Psoas muscle (tissue), 8 donors: ENCODE measurements at places on chromosomes 1 and 21. TPM values are rescaled to one million over a fixed set of nuclear protein-coding genes. Genes with fewer than 3 reads are reported as not detected.

- DNase-seq = no peak
Observed at GRCh38 chr1:40530735-40531380, 579 bp upstream of the ZNF684 start.

- DNase-seq = no peak
Observed at GRCh38 chr1:77514921-77515776, 167.3 kb downstream of the ZZZ3 start.

GRCh38 chr1:170213596-170213995 lies 67.8 kb downstream of the NTMT2 start:
- peak; percentile 23 for DNase-seq

DNA sequence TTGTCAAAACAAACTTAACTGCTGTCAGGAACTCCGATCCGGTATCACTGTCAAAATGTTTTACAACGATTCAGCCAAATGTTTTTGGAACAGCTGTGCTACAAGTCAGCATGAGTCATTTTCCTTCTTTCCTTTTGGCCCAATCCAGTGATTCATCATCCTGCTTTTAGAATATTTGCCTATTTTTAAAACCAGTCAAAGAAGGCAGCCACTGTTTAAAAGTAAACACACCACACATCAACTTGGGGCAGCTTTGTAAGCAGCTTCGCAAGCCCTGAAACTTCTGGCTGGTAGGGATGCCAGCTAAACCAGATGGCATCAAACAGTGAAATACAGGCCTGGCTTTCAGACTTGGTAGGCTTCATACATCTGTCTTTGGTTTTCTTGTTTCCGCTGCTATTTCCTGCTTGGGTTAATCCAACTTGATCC lies 14.9 kb downstream of the MAP3K7CL start:
- DNase-seq = no peak

- no peak for DNase-seq
Observed at GRCh38 chr1:226520640-226521355, 27.8 kb upstream of the STUM start.

DNA sequence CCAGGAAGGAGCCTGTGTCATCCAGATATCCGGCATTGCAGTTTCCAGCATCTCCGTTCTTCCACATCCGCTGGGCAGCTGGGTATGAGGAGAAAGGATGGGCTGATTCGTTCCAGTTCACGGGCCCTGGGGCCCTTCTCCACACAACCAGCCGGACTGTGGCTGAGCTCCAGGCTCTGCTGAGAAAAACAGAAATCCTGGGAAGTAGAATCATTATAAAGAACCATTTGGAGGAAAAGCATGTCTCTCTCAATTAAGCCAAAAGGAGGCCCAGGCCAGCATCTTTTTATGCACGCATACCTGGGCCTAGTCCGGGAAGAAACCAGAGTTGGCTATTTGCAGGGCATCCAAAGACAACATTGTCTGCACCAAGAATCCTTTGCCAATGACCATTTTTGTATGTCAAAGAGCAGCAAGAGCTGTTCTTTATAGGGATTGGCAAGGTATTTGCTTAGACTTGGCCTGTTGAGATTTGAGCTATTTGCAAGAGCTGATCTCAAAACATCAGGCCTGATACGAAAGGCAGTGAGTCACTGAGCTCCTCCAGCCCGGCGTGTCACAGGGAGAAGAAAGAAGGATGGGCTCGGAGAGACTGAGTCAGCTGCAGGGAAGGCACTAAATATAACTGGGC lies 84.9 kb upstream of the ARHGEF16 start:
- peak; percentile 55 for DNase-seq

- DNase-seq = peak; percentile 49
Observed at GRCh38 chr1:227903061-227903521, 44.6 kb downstream of the WNT9A start.

DNA sequence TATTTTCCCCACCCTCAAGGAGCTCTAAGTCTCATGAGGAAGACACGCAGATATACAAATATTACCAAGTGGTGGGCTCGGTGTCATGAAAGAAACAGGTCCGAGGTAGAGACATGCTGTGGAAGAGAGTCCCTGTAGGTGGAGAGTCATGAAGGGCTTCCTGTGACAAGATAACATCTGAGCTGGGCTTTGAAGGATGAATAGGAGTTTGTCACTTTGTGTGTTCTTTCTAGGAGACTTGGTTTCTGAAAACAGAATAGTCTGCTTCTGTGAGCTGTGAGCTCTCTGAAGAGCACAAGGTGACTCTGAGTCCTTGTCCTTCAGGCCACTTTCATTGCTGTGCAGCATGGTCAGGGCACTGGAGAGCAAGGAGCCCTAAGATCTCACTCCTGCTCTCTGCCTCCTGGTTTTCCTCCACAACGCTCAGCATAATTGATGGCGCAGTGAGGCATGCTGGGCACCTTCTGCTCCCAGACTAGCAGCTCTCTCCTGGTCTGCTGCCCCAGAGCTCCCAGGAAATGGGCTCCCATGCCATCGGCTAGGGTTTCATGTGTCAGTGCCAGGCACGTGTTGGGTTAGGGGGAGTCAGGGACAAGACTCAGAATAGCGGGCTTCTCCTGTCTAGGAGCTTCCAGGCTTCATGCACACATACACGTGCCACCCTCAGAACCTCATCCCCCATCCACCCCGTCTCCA lies 209.9 kb upstream of the CSF3R start:
- DNase-seq = no peak

DNA sequence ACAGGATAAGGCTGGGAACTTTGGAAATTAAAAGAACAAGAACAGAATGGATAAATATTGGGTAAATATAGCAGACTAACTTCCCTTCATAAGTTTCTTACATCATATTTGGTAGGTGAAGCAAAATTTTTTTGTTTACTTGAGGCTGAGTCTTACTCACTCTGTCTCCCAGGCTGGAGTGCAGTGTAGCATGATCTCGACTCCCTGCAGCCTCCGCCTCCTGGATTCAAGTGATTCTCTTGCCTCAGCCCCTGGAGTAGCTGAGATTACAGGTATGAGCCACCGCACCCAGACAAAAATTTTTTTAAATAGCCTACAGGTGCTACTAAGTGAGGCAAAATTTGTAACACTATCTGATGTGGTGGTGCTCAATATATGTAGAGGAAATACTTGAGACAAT lies 50.7 kb downstream of the TM2D1 start:
- DNase-seq = no peak

DNA sequence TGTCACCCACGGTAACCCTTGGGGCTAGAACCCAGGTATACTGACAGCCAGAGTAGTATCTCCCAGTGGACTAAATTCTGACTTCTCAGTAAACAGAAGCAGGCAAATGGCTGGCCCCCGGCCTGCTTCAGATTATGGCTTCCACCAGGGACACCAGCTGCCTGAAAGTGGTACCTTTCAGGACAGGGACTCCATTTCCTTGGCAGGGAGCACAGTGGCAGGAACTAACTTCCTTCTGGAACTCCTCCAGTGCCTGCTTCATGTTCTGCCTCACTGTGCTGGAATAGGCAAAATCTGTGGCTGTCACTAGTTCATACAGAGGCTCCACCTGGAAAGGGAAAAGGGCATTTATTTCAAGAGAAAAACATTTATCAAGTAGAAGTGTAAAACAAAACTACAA lies 32.7 kb downstream of the C8B start:
- DNase-seq = no peak

- DNase-seq = no peak
Observed at GRCh38 chr1:160605205-160605604, 25.9 kb upstream of the CD84 start.

- DNase-seq = no peak
Observed at GRCh38 chr1:41823471-41823870, 95.3 kb downstream of the HIVEP3 start.

- DNase-seq = no peak
Observed at GRCh38 chr1:150257624-150258585, at the start of gene CA14. CA14 (plus strand) TSS chr1:150257774; CDS start chr1:150258129, 355 bp downstream.

DNA sequence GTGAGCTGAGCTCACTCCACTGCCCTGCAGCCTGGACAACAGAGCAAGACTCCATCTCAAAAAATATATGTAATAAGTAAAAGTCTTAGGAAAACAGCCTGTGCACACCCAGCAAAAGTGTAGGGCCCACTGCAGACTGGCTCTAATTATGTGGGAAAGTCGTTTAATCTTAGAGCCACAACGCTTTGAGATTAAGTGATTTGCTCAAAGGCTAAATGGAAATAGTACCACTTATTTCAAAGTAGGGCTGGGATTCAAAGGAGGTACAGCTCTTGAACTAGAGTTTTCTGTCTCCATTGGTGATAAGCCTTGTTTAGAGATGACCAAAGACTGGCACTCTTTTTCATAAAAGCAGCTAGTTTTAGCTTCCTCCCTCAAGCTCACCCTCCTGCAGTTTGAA lies 2.2 kb downstream of the TACSTD2 start:
- DNase-seq = no peak

DNA sequence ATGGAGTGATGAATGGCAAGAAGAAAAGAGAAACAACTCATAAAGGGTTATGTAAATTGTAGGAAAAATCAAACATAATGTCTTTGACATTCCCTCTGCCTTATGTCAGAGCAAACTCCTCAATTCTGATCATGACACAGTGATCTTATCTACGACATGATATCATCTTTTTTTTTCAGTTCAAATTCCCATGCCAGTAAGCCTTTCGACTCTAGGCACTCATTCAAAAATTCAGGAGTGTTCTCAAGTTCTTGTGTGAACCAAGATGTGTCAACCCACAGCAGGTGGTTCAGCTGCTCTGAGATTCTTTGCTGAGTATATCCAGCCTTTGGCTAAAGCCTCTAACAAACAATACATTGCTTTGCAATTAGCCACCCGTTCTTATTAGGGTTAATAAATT lies 97.1 kb upstream of the ESRRG start:
- no peak for DNase-seq

DNA sequence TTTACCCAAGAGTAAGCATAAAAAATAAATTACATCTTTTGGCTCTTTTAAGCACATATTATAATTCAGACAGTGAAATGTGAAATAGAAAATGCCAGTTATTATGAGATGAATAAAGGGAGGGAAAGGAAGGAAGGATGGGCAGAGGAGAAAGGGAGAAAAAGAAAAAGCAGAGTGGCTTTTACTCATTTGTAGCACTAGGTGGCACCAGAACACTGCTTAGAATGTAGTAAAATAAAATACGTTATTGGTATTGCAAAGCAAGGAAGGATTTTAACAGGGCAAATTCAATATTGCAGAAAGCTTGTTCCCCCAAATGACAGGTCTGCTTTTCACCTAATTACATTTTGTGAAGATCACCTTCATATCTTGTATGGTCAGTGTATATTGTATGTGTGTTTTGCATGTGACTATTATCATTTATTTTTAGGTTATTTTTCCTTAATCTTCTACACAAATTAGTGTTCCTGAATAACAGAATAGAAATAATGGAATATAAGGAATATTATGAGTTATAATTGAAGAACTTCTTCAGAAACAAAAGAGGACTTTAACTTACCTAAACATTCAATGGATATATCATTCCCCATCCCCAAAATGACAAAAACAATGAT lies 9.1 kb upstream of the PCNX2 start:
- no peak for DNase-seq

GRCh38 chr1:5839161-5839880 lies 152.9 kb downstream of the NPHP4 start:
- DNase-seq = no peak

- no peak for DNase-seq
Observed at GRCh38 chr1:174584071-174584470, 136.3 kb downstream of the GPR52 start.

DNA sequence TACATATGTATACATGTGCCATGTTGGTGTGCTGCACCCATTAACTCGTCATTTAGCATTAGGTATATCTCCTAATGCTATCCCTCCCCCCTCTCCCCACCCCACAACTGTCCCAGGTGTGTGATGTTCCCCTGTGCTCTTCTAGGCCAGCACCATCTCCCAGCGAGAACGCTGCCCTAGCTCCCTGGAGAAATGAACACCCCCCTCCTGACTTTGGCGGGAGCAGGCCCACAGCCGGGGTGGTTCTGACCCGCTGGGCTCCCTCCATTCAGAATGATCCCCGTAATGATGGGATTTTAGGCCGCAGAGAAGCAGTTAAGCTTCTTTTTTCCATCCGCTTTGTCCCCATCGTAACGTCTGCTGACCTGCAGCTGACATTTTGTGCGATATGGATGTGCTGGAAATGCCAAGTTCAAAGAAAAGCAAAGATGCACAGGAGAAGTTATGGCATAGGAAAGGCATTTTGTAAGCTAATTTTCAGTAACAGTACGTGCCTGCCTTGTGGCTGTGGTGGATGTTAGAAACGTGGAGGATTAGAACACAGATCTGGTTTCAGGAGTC lies 39.3 kb downstream of the ELK4 start:
- no peak for DNase-seq

DNA sequence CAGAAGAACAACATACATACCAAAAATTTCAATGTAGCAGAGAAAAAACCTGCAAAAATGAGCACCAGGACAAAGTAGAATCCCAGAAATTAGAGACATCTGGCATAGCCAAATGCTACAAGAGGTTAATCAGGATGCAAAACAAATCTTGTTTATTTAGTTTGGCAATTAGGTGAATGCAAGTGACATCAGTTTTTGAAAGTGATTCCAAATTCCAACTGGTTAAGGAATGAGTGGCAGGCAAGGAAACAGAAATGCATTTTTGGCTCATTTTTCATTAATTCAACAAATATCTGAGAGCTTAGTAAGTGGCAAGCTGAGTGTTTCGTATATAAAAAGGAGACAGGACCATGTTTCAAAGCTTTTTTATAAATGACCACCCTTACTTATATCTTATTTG lies 21.3 kb downstream of the SCAF4 start:
- no peak for DNase-seq

DNA sequence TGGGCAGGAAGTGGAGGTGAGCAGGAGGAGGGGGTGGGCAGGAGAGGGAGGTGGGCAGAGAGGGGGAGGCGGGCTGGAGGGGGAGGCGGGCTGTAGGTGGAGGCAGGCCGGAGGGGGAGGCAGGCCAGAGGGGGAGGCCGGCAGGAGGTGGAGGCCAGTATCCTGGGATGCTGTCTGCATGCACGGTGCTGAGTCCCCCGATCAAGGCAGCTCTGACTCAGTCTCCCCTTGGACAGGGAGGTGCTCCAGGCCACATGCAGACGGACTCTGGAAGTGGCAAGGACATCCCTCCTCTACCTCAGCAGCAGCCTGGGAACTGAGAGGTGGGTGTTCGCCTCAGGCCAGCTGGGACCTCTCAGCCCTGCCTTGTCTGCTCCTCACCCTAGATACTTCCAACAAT lies 9.9 kb downstream of the IKBKE start:
- DNase-seq = no peak

GRCh38 chr1:164630626-164631396 lies 71.8 kb downstream of the PBX1 start:
- no peak for DNase-seq

- no peak for DNase-seq
Observed at GRCh38 chr1:47465605-47466004, 27.8 kb downstream of the FOXD2 start.

GRCh38 chr1:227440182-227440581 lies 121.9 kb upstream of the CDC42BPA start:
- DNase-seq = no peak

P3R3URF gene
- not detected for total RNA-seq

CACHD1 gene
- total RNA-seq = 2.1 TPM

MIXL1 gene
- not detected for total RNA-seq

FAM72D gene
- not detected for total RNA-seq

HSPB7 gene
- 3,738 TPM for total RNA-seq

SPOCD1 gene
- not detected for total RNA-seq

MR1 gene
- total RNA-seq = 2.9 TPM

PRKAA2 gene
- 74.8 TPM for total RNA-seq

C2CD4D gene
- total RNA-seq = not detected

GREM2 gene
- 9.5 TPM for total RNA-seq

RRP15 gene
- 46.7 TPM for total RNA-seq

OR13G1 gene
- total RNA-seq = not detected

DNMT3L gene
- not detected for total RNA-seq

OR10J1 gene
- not detected for total RNA-seq

NOTCH2NLA gene
- 22.6 TPM for total RNA-seq

CFAP298 gene
- 24.6 TPM for total RNA-seq
